ENCODE measurements at places on chromosomes 16 and 17. TPM values are rescaled to one million over a fixed set of nuclear protein-coding genes. Genes with fewer than 3 reads are reported as not detected.
A peak's percentile ranks its signal among the peaks of the same experiment; 100 is the strongest.

DNA sequence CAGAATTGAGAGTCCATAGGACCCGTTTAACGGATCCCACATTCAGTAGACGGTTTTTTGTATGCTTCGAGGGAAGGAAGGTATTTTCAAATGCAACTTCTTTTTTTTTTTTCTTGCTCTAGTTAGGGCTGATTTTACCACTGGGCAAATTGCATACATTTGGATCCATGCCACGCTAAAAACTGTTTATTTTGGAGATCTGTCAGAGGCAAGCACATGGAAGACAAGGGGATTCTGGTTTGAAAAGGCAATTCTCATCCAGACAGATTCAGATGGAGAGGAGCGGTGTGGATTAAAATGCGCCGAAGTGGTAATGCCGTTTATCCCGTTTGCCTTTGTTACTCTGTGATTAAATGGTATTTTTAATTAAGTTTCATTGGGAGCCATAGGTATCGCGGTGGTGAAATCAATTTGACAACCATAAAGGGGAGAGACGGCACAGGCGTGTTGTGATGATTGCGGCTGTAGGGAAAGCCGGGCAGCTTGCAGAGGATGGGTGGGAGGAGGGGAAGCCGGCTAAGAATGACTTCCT lies 170.4 kb downstream of the IRX3 start:
- no peak for DNase-seq

DNA sequence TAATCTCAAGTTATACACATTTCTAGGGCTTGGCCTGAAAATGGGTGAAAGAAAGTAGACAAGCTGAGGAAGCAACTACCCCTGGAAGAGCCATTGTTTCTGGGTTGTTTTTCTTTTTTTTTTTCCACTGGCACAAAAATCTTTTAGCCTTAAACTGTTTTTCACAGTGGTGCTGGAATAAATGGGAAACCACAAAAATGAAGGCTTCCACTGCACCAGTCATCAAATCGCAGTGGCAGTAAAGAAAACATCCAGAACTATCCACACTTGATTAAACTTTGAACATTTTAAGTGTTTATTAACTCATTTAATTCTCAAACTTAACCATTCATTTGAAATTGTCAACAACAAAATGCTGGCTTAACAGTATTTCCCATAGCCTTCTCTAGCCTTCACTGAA lies 14.3 kb downstream of the CMTM4 start:
- DNase-seq, result no peak

GRCh38 chr17:39246274-39246673 lies 20.5 kb upstream of the STAC2 start:
- DNase-seq, result peak; percentile 48

GRCh38 chr16:55055262-55055661 lies 124.6 kb downstream of the IRX5 start:
- DNase-seq, result no peak

- DNase-seq, result no peak
Observed at GRCh38 chr17:59669411-59669810, 37.8 kb downstream of the PTRH2 start.

GRCh38 chr16:23420011-23420410 lies 33.0 kb downstream of the COG7 start:
- no peak for DNase-seq

DNA sequence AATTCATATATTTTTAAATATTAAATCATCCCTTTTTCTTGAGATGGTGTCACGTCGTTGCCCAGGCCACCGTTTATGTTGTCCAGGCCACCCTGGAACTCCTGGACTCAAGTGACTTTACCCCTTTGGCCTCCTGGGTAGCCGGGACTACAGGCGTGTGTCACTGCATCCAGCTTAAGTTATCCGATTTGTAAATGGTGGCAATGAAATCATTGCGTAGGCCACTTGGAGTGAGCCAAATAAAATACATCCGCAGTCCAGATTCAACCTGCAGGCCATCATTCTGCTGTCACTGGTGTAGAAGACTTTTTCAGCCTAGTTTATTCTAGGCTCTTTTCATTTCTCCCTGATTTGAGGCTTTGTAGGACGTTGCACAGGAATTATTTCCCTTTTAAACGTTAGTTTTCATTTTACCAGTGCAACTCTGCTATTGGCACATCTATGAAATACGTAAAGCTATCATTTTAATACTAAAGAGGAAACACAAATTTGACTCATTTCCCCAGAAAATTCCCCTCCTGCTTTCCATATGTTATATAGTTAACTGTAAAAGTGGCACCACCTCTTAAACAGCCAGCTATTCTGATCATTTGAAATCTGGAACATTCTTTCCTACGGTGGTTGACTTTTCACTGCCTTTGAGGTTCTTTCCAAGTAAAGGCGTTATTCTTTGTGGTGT lies 449.8 kb downstream of the MAF start:
- DNase-seq, result no peak

GPRC5C gene
- total RNA-seq, result 80.8 TPM

CTDNEP1 gene
- 133 TPM for total RNA-seq

GRCh38 chr17:58631523-58632323 lies 60.1 kb downstream of the TEX14 start:
- DNase-seq, result peak; percentile 99

- DNase-seq, result no peak
Observed at GRCh38 chr17:59415397-59415796, 83.9 kb downstream of the YPEL2 start.

DNA sequence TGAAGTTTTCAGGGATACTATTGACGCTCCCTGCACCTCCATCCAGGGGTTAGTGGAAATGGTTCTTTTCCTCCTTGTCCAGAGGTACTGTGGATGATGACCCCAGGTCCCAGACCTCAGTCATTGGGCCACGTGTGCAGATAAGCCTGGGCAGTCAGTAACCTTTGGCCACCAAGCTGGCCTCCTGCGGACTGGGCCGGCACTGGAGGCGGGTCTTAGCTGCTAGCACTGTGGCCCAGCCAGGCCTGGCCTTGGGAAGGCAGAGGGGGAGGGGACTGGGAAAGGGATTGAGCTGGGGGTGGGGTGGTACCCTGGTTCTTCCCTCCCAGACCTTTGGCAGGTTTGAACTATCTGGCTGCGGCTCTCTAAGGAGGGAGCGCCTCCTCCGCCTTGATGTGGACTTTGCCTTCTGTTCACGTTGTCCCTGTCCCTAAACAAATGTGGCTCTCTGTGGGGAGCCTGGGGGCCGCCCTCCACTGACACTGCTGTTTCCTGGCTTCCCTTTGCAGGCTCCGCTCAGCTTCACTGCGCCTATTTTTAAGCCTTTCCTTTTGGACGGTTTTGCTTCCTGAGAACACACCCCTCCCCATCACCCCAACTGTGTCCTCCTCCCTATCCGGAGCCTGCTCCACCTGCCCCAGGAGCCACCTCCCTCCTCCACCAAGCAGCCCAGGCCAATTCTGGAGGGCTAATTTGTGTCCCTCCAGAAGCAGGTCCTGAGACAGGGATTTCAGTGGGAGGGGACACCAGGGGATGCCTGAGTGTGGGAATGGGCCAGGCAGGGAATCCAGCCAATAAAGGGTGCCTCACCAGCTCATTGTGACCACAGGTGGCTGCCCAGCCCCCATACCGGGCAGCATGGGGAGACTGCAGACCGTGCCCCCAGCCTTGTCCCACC lies 251.9 kb downstream of the SEC14L1 start:
- DNase-seq, result peak; percentile 92

Measured in endodermal cell (in vitro differentiated cells).